ENCODE measurements at places on chromosomes 5 and 9. TPM values are rescaled to one million over a fixed set of nuclear protein-coding genes. Genes with fewer than 3 reads are reported as not detected.
A peak's percentile ranks its signal among the peaks of the same experiment; 100 is the strongest.

FAM81B gene
- polyA plus RNA-seq = 0.27 TPM

TLE1 gene
- 35.5 TPM for polyA plus RNA-seq

PTPDC1 gene
- 2.4 TPM for polyA plus RNA-seq

PCDHGC3 gene
- 23.1 TPM for polyA plus RNA-seq

TMEM171 gene
- 0.27 TPM for polyA plus RNA-seq

PHF2 gene
- 17.8 TPM for polyA plus RNA-seq

CD274 gene
- polyA plus RNA-seq = 1.4 TPM

ATP10B gene
- 0.89 TPM for polyA plus RNA-seq

QRFP gene
- not detected for polyA plus RNA-seq

SV2C gene
- polyA plus RNA-seq = not detected

DNA sequence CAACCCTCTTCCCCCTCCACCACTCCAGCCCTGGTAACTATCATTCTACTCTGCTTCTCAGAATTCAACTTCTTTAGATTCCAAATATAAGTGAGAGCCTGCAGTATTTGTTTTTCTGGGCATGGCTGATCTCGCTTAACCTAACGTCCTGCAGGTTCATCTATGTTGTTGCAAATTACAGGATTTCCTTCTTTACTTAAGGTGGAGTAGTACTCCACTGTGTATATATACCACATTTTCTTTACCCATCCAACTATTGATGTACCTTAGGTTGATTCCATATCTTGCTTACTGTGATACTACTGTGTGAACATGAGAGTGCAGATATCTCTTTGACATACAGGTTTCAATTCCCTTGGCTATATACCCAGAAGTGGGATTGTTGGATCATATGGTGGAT lies 106.3 kb upstream of the ZNF366 start:
- DNase-seq = no peak
- H3K27ac ChIP-seq = no peak overlapping the region
- H3K27me3 ChIP-seq = no peaks in the 10 kb centered on the region
- H3K36me3 ChIP-seq = no peaks in the 10 kb centered on the region

GRCh38 chr9:14007190-14007769 lies 306.7 kb downstream of the NFIB start:
- H3K4me3 ChIP-seq = no peak overlapping the region
- no peaks in the 10 kb centered on the region for H3K36me3 ChIP-seq
- H3K27ac ChIP-seq = no peak overlapping the region
- peaks cover 5% of the 10 kb centered on the region for H3K4me1 ChIP-seq

DNA sequence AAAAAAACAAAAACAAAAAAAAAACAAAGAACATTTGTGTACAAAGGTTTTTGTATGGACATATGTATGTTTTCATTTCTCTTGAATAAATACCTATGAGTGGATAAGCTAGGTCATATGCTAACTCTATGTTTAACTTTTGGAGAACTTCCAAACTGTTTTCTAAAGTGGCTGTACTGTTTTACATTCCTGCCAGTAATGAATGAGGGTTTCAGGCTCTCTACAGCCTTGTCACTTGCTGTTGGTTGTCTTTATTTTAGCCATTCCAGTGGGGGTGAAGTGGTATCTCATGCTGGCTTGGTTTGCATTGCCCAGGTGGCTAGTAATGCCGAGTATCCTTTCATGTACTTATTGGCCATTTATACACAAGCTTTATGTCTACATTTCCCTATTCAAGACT lies 9.1 kb upstream of the TRIO start:
- no peak overlapping the region for H3K4me3 ChIP-seq
- no peaks in the 10 kb centered on the region for H3K27me3 ChIP-seq

DNA sequence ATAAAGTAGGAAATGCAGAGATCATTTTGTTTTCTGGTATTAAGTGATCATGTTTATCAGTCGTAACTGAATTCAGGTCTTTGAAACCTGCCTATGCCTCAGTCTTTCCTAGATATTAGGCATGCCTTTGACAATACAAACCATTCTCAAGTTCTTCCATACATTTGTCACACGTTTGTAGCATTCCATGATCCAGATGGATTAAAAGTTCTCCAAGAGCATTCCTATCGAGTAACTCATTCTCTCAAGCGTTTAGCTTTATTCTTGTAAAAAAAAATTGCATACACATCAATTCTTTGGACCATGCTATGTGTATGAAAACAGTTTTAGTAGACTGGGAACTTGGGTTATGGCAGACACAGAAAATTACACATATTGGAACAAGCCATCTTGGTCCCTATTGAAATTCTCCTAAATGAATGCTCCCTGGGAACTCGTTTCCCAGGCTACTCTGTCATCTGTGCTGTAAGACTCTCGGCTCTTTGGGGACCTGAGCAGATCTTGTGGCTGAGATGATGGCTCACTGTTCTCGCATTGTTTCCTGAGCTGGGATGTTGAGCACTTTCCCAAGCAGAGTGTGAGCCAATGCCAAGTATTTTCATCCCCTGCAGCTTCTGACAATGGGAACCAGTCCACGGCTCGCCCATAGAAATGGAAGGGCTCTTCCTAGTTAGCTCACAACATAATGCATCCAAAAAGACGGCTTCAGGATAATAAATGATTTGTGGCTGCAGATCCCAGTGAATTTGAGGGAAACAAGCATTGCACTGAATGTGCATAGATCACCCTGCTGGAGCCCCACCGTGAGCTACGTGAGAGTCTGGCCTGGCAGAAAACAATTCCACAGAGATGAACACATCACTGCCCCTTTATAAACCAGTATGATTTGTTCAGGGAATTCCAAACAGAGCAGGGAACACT lies 230.2 kb downstream of the IRX1 start:
- no peaks in the 10 kb centered on the region for H3K27me3 ChIP-seq
- no peak overlapping the region for H3K27ac ChIP-seq
- no peaks in the 10 kb centered on the region for H3K36me3 ChIP-seq
- DNase-seq = no peak

DNA sequence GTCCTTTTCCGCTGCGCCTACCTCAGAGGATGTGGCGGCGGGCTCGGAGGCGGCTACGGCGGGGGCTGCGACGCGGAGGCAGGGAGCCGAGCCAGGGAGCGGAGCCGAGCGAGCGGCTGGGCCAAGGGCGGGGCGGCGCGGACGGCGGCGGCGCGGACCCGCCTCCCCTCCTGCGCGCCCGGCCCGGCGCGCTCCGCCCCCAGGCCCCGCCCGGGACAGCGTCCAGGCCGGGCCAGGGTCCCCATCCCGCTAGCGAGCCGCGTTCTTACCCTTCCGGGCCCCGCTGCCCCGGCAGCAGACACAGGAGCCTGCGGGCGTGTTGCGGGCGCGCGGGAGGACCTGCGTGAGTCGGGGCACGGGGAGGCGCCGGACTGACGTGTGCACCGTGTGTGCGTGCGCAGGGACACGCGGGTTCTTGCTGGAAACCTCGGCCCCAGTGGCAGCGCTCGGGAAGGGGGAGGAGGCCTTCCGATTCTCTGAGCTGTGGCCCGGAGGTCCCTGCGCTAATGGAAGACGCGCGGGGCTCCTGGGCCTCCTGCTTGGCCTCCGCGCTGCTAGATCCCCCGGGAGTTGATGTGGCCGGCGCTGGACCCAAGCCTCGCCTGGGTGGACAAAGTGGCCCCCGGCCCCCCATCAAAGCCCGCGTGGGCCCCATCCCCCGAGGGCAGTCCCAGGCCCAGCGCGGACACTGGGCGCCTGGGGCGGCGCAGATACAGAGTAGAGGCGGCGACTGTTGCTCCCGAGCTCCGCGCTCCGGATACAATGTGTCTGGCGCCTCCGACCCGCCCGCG lies at the start of gene VDAC1:
Gene VDAC1, minus strand, starts transcription at position 350 of the 791 bp plus-strand sequence. CDS start 11,963 bp downstream, outside the sequence.
- peak; percentile 81 for DNase-seq
- no peaks in the 10 kb centered on the region for H3K36me3 ChIP-seq
- no peaks in the 10 kb centered on the region for H3K27me3 ChIP-seq
- H3K27ac ChIP-seq = peak within 1 kb of the TSS; percentile 94
- peak within 1 kb of the TSS; percentile 93 for H3K4me3 ChIP-seq

GRCh38 chr5:157308836-157309465 lies 43.0 kb downstream of the CYFIP2 start:
- DNase-seq = no peak
- H3K36me3 ChIP-seq = no peaks in the 10 kb centered on the region
- H3K27ac ChIP-seq = no peak overlapping the region
- H3K27me3 ChIP-seq = no peaks in the 10 kb centered on the region

DNA sequence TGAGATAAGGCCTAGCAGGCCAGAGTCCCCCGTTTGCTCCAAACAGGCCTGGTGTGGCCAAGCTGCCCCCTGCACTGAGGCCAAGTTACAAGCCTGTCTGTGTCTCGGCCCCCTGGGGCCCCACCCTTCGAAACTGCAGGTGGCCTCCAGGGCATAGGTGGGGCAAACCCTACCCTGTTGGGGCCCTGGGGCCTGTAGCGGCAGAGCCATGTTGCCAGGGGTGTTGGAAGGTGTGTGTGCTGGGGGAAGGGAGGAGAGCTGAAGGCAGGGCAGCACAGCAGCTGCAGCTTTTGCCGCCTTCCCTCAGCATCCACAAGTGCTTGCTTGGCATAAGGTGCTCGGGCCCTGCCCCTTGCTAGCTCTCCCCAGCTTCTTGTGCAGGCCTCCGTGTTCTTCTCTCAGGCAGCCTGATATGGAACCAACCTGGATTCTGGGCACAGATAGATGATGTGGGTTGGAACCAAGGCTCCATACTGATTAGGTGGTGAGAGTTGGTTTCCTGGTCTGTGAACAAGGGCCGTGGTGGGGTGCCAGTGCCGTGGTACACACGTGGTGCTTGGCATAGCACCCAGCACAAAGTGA lies 12.7 kb downstream of the IRF1 start:
- no peaks in the 10 kb centered on the region for H3K27me3 ChIP-seq
- no peaks in the 10 kb centered on the region for H3K36me3 ChIP-seq
- DNase-seq = no peak
- no peak overlapping the region for H3K27ac ChIP-seq
- no peak overlapping the region for H3K4me3 ChIP-seq

DNA sequence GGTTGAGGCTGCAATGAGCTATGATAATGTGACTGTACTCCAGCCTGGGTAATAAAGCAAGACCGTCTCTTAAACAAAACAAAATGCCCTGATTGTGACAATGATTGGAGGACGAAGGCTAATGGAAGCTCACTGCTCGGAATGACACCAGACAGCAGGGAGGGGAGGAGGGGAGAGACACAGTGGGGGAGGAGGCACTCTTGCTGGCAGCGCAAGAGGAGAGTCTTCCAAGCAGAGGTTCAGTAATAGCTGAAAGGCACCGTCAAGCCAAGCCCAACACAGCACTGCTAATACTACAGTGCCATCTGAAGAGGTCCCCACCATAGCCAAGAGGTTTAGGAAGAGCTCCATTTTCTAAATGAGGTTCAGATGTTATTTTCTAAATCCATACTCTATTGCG lies 102.3 kb downstream of the GLDC start:
- no peak for DNase-seq
- no peak overlapping the region for H3K27ac ChIP-seq
- H3K4me1 ChIP-seq = no peaks in the 10 kb centered on the region
- H3K27me3 ChIP-seq = no peaks in the 10 kb centered on the region
- no peaks in the 10 kb centered on the region for H3K36me3 ChIP-seq

GRCh38 chr9:121331992-121332685 lies 37.9 kb downstream of the STOM start:
- no peak for DNase-seq
- H3K4me3 ChIP-seq = no peak overlapping the region
- no peaks in the 10 kb centered on the region for H3K4me1 ChIP-seq
- peaks cover 10% of the 10 kb centered on the region for H3K36me3 ChIP-seq
- H3K27me3 ChIP-seq = no peaks in the 10 kb centered on the region
- no peak overlapping the region for H3K27ac ChIP-seq

DNA sequence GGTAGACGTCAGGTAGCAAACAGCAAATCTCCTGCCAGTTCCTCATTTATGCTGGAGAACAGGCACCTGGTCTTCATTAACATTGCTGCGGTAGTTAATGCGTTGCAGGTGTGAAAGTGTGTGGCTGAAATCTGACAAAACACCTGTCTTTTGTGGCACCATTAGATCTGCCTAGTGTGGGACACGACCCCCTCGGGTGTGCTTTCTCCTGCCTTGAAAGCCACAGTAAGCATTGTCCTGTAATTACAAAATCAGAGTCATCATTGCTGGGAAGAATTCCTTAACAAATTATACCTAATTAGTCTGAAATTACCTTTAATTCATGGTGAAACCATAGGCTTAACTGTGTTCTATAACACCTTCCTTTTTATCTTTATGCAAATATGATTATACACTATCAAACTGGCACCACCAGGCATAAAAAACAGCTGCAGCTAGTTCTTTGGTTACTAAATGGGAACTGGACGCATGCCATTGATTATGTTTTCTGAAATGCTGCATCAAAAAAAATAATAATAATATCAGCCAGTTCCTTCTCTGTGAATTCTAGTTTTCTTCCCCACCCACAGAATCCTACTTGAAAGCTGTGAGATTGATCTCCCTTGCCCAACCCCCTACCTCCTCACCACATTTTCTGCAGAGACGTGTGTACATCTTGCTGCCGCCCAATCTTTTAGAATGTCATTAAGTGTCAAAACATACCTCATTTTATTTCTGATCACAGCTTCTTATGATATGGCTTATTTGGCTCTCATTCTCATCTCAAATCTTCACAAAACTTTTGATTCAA lies 374.0 kb downstream of the NFIB start:
- no peak overlapping the region for H3K4me3 ChIP-seq
- no peaks in the 10 kb centered on the region for H3K27me3 ChIP-seq
- DNase-seq = no peak
- H3K27ac ChIP-seq = no peak overlapping the region
- H3K4me1 ChIP-seq = peaks cover 4% of the 10 kb centered on the region
- no peaks in the 10 kb centered on the region for H3K36me3 ChIP-seq

GRCh38 chr9:128917151-128917849 lies 3.5 kb upstream of the PHYHD1 start:
- H3K36me3 ChIP-seq = no peaks in the 10 kb centered on the region
- no peak overlapping the region for H3K4me3 ChIP-seq
- peaks cover 27% of the 10 kb centered on the region for H3K4me1 ChIP-seq
- peak overlapping the region; percentile 81 for H3K27ac ChIP-seq

DNA sequence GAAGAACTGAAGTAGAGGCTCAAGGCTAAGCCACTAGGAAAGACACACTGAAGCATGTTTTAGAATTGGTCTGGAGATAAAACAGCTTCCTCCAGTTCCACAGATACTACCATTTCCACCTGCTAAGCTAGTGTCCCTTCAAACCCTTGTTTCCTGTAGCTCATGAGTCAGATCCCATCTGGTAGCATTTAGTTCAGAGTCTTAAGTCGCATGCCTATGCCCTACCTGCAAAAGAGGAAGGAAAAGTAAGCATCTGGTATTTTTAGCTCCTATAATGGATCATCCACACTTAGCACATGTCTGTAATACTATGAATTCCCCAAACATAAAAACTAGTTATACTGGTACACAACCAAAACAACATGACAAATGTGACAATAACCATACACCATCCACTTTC lies 92.1 kb downstream of the CDKN2A start:
- no peaks in the 10 kb centered on the region for H3K4me1 ChIP-seq
- no peak overlapping the region for H3K4me3 ChIP-seq
- H3K27ac ChIP-seq = no peak overlapping the region
- no peak for DNase-seq
- no peaks in the 10 kb centered on the region for H3K36me3 ChIP-seq
- no peaks in the 10 kb centered on the region for H3K27me3 ChIP-seq

- H3K27me3 ChIP-seq = no peaks in the 10 kb centered on the region
- H3K4me1 ChIP-seq = no peaks in the 10 kb centered on the region
- H3K4me3 ChIP-seq = no peak overlapping the region
- H3K36me3 ChIP-seq = no peaks in the 10 kb centered on the region
Measured at GRCh38 chr5:32520972-32521371, 64.4 kb upstream of the SUB1 start.
